ENCODE measurements at places on chromosomes 7 and 10.

GRCh38 chr7:42661312-42661711 lies 250.6 kb downstream of the C7orf25 start:
- DNase-seq: no peak

- DNase-seq: no peak
Measured at GRCh38 chr7:516606-517456, 2.8 kb downstream of the PDGFA start.

- no peak for DNase-seq
Measured at GRCh38 chr7:128362670-128363069, 1.2 kb upstream of the PRRT4 start.

DNA sequence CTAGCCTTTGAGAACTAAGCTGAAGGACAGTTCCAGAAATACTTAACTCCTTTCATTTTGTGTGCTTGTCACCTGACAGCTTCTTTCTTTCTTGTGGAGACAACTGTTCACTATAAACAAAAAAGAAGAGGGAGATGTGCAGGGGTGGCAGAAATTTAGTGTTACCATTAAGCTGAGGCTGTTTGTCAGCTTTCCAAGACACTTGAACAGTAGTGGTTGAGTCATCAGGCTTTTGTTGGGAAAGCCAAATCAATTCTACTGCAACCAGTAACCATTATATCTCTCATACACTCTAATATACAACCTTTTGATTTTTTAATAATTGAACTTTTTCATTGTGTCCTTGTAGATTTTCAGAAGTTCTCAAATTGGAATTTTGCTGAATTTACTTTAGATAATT lies 75.3 kb downstream of the POLL start:
- DNase-seq: no peak

DNA sequence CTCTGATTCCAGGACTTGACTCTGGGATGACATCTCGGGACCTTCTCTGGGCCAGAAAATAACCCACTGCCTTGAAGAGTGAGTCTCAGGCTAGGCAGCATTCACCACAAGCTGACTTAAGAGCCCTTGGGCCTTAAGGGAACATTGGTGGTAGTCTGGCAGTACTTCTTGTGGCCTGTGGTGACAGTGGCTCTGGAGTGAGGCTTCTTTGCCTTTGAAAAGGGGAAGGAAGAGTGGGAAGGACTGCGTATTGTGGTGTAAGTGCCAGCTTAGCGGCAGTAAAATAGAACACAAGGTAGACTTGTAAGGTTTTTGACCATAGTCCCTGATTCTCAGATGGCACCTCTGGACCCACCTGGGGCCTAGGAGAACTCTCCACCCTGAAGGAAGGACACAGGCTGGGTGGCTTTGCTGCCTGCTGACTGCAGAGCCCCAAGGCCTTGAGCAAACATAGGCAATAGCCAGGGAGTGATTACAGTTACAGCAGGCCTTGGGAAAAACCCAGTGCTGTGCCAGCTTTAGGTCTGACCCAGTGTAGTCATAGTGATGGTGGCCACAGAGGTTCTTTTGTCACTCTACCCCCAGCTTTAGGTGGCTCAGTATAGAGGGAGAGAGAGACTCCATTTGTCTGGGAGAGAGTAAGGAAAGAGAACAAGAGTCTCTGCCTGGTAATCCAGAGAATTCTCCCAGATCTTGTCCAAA lies 483.9 kb downstream of the SH2D4B start:
- DNase-seq: no peak

- no peak for DNase-seq
Measured at GRCh38 chr7:74498996-74499834, 45.5 kb downstream of the GTF2IRD1 start.

- DNase-seq: no peak
Measured at GRCh38 chr10:73998929-73999691, 1.2 kb downstream of the VCL start.

- DNase-seq: no peak
Measured at GRCh38 chr7:149870274-149870673, 3.5 kb upstream of the ATP6V0E2 start.

DNA sequence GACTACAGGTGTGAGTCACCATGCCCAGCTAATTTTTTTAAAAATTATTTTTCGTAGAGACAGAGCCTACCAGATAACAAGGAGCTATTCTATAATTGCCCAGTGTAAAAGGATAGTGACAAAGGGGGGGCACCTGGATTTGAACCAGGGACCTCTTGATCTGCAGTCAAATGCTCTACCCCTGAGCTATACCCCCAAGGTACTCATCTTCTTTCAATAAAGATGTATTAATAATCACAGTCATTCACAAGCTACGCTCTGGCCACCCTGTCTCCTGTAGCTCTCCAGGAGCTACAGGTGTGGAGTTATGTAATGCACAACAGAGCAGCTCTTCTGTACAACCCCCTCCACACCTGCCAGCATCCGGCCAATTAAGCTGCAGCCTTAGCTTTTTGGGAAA lies 83.5 kb downstream of the ZNF777 start:
- DNase-seq: no peak

DNA sequence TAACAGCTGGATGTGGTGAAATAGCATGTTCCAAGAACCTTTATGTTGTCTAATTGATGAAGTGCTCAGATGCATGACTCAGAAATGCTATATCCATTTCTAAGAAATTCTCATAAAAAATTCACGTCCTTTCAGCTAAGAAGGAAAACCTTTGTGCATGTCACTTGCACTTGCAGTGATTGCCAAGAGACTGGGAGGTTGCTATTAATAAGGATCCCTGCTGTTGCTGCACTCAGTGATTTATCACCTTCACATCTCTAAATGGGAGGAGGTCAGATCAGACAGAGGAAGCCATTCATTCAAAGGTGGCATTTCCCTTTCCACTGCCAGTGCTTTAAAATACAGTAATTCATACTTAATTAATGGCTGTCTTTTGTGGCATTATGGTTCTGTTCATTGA lies 89.5 kb downstream of the THSD7A start:
- no peak for DNase-seq

DNA sequence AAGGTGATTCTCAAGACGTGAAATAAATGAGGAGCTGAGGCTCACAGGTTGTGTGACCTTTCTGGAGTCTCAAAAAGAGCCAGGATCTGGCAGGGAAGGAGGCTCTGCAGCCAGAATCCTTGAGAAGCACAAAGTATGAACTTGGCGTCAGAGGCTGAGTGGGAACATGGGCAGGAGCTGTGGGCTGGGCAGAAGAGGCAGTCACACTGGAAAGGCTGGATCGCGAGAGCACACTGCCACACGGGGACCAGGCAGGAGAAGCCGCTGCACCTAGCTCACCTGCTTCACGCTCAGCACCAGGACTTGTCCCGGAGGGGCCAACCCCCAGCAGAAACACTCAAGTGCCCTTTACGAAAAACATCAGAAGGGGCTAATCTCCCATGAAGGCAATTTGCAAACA lies 535.0 kb downstream of the TNS3 start:
- no peak for DNase-seq

DNA sequence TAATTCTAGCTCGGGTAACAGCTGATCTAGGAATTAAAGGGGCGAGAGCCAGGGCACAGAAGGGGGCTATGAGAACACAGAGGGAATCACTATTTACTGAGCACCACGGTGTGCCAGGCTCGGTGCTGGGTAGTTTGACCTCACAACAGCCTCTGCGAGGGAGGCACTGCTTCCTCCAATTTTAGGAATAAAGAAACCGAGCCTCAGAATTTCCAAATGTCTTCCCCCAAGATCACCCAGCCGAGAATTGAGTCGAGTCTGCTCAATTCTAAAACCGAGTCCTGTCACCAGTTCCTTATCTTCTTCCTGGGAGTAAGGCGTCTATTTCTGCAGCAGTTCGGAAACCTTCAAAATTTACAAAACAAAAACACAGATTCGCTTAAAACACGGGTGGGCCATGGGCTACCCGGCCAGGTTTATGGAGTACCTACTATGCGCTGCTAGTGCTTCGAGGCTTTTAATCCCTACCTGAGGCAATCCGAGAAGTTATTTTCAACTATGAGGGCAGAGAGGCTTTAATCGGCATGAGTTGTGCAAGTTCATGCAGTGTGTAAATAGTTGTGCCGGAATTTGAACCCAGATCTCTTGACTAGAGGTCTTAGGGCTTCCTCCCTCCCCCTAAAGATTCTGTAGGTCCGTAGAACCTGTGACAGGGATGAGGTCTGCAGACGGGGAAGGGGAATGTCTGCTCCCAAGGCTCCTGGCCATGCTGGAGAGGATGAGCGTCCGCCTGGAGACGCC lies 872 bp upstream of the HMX2 start:
- DNase-seq: no peak

DNA sequence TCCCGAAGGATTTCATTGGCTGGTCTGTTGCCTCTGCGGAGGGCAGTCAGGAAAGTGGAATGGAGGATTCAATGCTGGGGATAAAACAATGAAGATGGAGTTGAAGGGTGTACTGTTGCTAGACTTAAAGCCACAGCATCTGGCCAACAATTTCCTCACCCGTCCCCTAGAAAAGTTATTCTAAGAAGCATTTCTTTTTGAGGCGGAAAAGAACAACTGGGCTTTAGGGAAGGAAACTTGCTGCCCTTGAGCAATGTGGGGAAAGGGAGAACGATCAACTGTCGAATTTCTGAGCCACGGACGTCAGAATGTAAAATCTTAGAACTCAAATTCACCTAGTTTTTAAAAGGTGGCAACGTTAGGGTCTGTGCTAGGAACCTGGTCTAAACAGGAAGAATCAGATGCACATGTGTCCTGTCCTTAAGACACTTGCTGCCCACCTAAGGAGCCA lies 664 bp downstream of the FMC1 start:
- DNase-seq: no peak

- DNase-seq: no peak
Measured at GRCh38 chr7:35528381-35528977, 166.5 kb downstream of the HERPUD2 start.

DNA sequence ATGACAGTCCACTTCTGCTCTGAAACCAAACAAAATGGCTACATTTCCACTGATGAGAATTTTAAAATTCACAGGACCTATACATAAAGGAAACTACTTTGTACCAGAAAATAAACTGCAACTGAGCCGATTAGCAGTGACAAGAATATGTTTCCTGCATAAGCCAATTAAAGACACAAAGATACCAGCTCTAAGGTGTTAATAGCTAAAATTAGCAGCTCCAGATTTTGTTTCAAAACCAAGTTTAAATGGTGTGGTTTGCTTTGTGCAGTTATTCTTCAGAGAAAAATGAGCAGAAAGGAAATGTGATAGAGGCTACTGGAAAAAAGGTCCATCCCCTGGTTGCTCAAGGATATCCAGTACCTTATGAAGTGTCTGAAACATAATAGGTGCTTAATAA lies 123.2 kb downstream of the ANK3 start:
- DNase-seq: peak; percentile 53

DNA sequence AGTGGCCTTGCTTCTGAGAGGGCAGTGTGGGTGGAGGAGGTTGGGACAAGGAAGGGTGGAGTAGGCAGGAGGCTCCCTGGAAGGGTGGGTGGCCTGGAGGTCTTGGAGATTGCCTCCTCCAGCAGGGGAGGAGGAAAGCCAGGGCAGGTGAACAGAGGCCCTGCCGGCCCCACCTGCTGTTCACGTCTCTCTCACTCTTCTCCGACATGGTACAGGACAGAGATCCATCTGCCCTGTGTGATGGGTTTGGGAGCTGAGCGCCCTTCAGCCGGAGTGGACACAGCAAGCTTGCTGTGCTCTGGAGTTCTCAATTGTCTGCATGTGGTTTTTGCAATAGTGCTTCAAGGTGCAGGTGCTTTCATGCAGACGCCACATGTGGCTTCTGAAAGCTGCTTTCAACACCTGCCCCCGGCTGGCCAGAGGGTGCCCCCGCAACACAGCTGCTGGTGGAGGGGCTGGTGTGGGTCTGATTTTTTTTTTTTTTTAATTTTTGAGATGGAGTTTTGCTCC lies 82.8 kb upstream of the GNA12 start:
- DNase-seq: no peak

DNA sequence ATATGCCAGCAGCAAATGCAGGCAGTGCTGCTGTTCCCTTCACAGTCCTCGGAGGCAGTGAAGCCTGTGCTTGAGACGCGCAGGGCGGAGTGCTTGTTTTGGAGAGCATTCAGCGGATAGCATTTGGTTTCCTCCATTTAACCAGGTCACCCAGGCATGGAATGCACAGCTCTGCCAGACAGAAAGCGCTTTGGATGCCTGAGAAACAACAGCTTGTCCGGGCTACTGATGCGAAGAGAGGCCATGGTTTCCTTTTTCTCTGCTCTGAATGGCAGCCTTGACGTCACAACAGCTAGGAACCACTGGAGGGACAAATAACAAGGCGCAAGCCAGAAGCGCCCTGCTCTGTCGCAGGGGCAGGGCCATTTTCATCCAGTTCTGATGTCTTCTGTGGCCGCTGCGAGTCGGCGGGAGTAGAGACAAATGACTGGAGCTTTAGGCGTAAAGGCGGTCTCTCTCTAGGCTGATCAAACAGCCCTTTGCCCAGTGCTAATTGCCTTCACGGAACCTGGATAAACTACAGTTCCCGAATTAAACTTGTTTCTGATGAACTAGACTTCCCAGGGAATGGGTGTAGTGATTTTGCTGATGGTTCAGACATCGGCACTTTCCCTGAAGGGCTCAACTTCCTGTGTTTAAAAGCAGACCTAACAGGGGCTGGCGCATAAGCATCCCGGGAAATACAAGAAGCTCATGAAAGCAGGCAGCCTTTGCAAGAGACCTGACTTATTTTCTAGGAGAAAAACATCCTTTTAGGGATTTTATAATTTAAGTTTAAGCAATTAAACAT lies 187.6 kb upstream of the KLF14 start:
- DNase-seq: no peak

GRCh38 chr7:46663025-46663424 lies 742.0 kb upstream of the IGFBP3 start:
- DNase-seq: no peak

DNA sequence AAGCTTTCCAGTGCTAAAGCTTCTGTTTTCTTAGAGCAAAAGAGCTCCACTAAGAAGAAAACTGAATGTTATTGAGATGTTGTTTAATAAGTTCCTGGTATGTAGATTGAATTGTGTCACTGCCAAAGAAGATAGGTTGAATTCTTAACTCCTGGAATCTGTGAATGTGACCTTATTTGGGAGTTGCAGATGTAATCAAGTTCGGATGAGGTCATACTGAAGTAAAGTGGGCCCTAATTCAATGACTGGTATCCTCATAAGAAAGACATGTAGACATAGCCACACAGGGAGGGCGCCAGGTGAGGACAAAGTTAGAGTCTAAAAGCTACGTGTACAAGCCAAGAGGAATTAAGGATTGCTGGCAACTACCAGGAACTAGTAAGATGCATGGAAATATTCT lies 732.1 kb upstream of the C7orf33 start:
- no peak for DNase-seq

- DNase-seq: no peak
Measured at GRCh38 chr10:121036431-121036830, 185.3 kb downstream of the WDR11 start.

- no peak for DNase-seq
Measured at GRCh38 chr7:54581511-54581910, 39.3 kb downstream of the VSTM2A start.

DNA sequence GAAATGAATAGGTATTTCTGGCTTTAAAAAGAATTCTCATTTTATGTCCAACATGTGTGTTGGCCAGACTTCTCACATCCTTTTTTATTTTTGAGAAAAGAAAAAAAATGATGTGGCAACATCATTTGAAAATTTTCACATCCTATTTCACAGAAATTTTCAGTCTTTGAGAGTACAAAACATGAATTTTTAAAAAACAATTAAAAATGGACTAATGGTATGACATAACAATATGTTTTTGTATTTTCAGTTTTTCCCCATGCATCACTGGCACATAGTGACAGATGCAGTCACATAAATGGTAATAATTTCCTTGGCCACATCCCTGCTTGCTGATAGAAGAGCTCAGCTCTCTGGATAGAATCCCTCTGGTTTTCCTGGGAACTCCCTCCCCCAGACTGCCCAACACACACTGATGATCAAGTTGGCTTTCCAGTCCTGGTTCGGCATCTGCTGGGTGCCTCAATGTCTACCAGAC lies 188.5 kb upstream of the AGR3 start:
- DNase-seq: no peak

GRCh38 chr7:110157631-110158362 lies 933.1 kb upstream of the LRRN3 start:
- no peak for DNase-seq
